ENCODE measurements at places on chromosomes 5 and 9.

- DNase-seq = no peak
Observed at GRCh38 chr9:86352440-86353077, 1.7 kb downstream of the TUT7 start.

DNA sequence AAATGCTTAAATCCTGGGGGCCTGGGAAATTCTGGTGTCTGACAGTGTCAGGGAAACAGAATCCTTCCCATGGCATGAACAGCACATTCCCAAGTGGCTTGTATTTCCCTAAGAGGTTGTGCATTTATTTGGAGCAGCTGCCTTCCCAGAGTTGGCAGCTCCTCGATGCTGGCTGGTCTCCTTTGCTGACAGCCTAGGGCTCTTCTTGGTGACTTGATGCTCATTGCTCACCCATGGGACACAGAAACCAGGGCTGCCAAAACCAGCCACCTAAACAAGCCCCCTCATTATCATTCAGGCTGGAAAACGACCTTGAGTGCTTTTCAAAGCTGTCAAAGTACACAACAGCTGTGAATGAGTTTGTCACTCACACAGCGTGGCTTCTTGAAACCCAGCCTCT lies 24.2 kb downstream of the ENHO start:
- no peak for DNase-seq

DNA sequence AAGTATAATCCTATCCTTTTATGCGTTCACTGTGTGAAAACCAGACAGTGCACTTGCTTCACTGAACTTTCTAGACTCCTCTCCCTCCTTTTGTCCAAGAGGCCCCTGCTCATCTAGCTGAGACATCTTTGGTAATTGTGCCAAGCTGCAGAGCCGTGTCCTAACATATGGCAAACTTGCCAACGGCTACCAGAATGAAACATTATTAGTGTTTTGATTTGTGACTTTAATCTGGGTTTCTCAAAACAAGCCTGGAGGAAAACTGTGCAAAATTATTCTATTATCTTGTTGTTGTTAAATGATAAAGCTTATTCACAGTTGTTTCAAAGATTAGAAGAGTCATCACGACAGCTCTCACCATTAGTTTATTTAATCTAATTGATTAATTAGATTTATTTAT lies 79.0 kb upstream of the RETREG1 start:
- no peak for DNase-seq

DNA sequence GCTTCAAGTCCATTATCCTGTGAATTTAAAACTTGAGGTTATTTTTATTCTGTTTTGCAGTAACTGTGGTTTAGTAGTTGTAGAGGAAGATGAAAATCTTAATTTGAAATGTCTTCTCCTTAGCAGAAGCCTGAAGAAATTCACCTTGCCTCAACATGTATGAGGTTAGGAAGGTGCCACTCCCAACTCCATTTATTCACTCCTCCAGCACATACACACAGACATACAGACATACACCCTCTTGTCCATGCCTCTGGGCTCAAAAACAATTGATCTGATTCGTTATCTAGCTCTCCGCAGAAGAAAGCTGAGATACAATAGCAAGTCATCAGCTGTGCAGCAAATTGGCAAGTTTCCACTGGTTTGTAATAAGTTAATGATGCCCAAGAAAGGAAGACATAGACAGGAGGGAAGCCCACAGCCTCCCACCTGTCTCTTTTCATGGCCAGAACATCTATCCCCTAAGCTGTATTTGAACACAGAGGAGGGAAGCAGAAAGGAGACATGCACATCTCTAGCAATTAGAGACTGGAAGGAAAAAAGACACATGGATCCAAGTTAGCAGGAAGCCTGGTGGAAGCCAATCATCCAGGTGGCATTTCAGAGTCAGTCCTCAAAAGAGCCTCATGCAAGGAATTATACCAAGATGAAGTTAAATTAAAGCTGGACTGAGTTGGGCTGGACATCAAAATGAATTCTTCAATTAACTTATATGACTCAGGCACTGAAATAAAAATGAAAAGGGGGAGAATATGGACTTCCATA lies 257.9 kb downstream of the ASTN2 start:
- DNase-seq = no peak

DNA sequence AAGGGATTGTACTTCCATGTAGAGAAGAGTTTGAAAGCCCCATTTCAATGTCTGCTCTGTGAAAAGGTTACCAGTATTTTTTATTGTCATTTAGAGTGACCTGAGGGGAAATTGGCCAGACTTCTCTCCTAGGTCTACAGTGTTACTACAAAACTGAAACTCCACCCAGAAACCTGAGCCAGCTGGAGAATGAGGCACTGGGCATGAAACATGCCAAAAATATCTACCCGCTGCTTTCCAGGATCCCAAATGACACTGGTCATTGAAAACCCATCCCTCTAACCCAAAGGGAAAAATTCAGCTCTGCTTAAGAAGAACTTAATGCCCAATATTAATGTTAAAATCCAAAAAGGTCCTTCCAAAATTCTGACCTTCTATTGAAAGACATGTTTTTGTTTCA lies 99.2 kb upstream of the TRIM32 start:
- no peak for DNase-seq

DNA sequence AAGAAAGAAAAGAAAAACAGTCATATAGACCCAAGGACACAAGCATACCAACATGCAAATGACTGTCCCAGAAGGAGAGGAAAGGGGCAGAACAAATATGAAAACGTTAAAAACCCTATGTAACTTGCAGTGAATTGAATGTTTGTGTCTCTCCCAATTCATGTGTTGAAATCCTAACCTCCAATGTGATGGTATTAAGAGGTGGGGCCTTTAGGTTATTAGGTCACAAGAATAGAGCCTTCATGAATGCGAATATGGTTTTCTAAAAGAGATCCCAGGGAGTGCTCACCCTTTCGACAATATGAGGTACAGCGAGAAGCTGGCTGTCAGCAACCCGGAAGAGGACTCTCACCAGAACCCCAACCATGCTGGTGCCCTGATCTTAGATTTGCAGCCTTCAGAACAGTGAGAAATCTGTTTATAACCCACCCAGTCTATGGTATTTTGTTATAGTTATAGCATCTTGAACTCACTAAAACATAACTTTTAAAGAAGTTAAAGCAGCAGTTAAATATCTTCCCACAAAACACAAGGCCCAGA lies 14.0 kb downstream of the HNRNPAB start:
- DNase-seq = no peak

DNA sequence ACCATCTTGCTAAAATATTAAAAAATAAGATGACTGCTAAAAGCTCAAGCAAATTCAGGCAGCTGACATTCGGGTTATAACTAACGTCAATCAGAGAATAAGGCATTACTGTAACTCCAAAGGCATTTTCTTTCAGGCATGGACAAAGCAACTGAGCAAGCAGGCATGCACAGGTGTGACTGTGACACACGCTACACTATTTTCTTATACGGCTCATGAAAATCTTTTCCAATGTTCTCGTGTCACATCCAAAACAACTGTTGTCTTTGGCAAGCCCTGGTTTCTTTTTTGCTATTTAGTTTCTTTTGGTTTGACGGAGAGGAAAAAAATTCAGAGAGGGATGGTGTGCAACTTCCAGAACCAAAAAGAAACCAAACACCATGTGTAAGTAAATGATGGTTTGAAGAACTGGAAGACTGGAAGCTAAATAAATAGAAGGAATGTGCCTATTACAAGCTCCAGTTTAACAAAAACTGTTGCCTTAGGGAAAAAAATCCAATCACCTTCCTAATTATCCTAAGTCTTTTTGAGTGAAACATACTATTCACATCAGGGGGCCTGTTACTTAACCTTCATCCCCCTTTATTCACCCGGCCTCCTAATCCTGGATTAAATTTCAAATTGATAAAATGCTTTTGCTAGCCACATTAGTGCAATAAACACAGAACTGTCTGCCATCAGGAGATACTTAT lies 277.6 kb downstream of the PSAT1 start:
- DNase-seq = no peak

GRCh38 chr9:35771075-35771433 lies 17.0 kb upstream of the MSMP start:
- no peak for DNase-seq

DNA sequence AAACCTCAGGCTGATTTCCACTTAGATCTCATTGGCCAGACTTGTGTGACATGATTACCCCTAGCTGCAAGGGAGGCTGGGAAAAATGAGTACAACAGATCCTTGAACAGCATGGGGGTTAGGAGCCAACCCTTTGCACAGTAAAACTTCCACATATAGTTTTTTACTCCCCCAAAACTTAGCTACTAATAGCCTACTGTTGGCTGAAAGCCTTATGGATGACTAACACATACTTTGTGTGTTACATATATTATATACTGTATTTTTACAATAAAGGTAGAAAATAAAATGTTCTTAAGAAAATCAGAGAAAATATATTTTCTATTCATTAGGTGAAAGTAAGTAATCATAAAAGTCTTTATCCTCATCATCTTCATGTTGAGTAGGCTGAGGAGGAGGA lies 217.4 kb downstream of the NMUR2 start:
- no peak for DNase-seq

DNA sequence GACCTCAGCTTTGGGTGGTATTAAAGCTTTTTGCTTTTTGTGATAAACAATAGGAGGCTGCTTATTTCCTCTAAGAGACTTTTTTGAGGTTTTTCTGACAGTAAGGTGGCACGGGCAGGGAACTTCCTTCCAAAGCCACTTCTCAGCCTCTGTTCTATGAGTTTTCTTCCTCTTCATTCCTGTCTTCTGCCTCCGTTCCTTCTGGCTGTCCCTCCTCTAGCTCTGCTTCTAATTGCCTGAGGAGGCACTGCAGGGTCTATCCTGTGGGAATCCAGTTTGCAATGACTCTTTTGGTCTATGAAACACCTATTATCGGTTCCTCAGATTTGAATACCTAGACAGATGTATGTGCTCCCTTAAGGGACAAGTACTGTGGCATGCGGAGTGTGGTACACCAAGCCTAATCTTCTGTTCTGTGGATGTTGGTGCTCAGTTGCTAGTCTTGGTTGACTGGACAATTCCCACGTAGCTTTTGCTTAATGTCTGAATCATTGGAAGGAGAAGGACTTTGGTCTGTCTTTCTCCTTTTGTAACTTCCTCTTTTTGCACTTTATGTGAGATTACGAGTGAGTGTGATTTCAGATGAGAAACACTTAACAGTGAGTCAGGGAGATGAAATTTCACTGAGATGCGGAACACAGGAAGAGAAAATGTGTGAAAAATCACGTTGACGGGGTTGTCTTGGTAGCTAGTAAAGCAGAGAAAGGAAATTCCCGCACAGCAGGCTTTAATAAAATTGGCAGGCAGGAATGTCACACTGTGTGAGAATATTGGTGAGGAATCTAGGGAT lies 305.2 kb downstream of the EFNA5 start:
- DNase-seq = peak; percentile 19

DNA sequence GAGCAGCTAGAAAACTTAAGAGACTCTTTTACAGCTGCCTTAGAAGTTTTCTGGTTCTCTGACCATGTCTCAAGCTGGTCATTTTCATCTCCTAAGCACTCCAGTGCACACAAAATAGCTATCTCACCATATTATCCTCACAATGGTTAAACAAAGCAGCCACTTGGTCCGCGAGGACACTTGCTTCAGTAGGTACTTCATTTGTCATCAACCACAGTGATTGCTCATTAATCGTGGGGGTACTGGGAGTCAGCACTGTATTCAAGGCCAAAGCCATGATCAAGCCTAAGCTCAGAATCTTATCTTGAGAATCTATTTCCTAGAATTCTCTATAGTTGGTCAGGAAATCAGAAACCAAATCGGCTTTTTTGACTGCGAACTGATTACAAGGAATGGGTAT lies 2.9 kb downstream of the ARL14EPL start:
- DNase-seq = no peak

DNA sequence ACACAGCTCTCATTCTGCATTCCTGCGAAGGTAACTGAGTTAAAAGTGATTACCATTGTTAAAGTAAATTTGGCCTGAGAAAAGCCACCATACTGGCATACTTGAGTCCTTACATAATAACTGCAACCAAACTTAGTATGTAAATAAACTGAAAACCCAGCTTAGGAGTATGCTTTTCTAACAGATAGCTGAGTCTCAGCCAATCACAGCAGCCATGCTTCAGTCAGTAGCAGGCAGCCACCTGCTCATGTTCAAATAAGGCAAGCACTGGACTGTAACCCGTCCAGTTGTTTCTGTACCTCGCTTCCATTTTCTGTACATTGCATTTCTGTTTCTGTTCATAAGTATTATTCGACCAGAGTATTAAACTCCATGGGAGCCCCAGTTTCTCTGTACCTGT lies 58.6 kb downstream of the GCNT4 start:
- DNase-seq = no peak

- no peak for DNase-seq
Observed at GRCh38 chr5:14469551-14470377, 111.8 kb upstream of the OTULINL start.

DNA sequence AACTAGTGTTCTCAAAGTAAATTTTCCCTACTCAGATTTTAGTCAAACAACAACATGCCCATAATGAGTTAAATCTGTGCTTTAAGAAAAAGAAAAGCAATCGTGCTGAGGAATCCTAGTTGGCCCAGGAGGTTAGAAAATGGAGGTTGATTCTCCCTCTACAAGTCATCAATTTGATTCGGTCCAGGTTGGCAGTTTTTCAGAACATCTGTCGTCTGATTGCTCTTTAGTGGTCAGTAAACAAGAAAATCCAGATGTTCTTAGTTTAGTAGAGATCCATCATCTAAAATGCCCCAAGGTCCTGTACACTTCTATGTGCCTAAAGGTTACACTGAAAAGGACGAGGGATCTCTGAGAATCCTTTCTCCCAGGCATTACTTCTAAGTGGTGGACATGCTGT lies 659.2 kb downstream of the MTRR start:
- DNase-seq = no peak

GRCh38 chr5:141695627-141696215 lies 13.7 kb upstream of the ARAP3 start:
- no peak for DNase-seq

- no peak for DNase-seq
Observed at GRCh38 chr5:90131383-90132133, 278.0 kb downstream of the CETN3 start.

DNA sequence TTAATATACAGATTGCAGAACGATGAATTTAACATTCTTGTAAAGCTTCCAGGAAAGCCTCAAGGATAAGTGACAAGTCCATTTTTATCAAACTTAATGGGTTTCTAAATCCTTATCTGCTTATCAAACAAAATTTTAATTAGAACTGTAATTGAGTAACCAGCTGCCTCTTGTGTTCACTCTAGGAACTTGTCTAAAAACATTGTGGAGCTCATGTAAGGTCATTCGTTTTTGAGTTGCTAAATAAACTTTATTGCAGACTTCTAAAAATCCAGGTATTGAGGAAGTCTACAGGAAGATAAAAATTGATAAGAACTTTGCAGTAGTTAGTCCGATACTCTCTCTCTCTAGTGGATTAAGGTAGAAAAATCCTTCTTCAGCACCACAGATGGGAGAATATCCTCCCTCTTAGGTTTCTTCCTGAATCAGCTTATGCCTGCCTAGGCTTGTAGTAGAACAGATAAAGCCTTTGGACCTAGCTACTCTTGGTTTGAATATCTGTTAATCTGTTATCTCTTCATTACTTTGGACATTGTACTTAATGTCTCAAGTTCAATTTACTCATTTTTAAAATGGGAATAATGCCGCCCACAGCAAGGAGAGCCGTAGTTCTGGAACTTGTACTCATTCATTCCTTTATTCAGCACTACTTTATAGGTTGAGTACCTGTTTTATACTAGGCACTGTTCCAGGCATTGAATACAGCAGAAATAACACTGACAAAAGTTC lies 60.0 kb upstream of the DHFR start:
- DNase-seq = no peak

Measured in CD4-positive, alpha-beta T cell treated with Interleukin-4 for 1 hour (primary cell).